CD4-positive, alpha-beta T cell treated with Interleukin-12 subunit alpha and Interleukin-12 subunit beta, for 1 hour (primary cell): ENCODE measurements at places on chromosomes 7 and 10.

GRCh38 chr10:14186245-14186644 is 144.5 kb downstream of the FRMD4A start:
- peak; percentile 9 for DNase-seq

DNA sequence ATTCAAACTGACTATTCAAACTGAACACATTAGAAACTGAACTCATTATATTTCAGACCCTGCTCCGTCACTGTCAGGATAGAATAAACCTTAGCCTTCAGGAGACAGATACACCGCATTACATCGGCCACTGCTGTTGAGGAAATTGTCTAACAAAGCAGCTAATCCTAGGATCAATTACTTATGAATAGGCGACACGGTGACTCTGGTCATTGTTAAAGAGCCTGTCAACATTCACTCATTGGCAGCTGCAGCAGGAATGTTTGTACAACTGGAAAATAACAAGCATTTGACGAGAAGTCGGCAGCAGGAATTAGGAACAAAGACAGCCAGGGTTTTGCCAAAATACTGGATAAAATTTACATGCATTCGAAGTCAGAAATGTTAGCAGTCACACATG is 112.0 kb upstream of the MKX start:
- DNase-seq: no peak

- DNase-seq: no peak
Observed at GRCh38 chr7:99644431-99644830, 27.7 kb downstream of the ZSCAN25 start.

- no peak for DNase-seq
Observed at GRCh38 chr10:127278001-127278400, 81.6 kb upstream of the INSYN2A start.

GRCh38 chr7:115816318-115816974 is 214.1 kb downstream of the TFEC start:
- DNase-seq: no peak

DNA sequence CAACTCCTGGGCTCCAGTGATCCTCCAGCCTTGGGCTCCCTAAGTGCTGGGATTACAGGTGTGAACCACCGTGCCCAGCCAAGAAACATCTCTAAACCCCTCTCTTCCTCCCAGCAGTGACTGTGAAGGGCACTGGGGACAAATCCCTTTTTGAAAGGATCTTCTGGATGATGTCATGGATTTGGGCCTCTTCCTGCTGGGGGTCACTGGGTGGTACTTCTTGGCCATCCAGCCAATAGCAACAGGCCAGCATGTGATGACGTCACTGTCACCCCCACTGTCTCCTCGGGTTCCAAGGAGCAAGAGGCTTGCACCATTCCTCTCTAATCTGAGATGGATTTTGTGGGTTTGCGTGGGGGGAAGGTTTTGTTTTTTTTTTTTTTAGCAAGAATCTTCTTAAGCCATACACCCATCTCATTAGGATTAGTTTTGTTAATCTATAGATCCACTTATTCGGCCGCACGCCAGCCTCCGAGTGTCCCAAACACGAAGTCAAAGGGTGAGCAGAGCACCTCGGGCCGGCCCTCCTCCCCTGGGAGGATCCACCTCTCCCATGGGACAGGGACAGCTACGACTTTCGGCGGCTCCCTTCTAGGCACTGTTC is 29.4 kb upstream of the TNRC18 start:
- no peak for DNase-seq

GRCh38 chr7:16264036-16264819 is 157.1 kb downstream of the CRPPA start:
- no peak for DNase-seq

DNA sequence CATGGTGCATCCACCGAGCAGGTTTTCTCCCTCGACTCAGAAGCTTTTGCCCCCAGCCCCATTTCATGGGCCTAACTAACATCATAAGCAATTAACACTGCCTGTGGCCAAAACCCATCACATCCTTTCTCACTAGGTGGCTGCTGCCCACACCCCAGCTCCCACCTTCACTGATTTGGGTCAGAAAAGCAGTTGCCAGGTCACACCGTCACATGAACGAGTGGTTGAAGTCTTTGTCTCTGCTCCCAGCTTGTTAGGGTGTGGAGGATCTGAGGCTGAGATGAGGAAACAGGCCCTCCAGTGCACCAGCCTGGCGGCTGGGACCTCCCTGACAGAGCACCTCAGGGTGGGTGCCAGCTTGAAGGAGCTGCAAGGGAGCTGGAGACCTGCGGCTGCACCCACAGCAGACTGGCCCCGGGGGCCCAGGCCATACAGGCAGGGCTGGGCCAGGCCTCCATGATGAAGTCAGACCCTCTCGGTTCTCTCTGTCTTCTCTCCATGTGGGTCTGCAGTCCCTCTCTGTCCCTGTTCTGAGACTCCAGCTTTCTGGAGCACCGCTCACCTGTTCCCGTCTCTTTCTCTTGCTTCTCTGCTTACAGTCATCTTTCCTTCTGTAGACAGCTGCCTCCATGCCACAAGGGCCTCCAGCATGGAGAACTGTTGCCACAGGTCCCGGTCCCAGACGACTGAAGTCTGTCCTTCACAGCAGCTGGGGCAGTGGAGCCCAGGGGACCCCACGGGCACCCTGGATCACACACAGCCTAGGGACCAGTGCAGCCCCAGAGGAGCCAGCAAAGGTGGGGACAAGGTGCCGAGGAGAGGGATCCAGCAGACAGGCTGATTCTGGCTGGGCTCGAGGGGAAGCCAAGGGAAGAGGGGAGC is 13.8 kb upstream of the INPP5A start:
- no peak for DNase-seq

- no peak for DNase-seq
Observed at GRCh38 chr7:127550247-127550646, 35.1 kb downstream of the GCC1 start.

DNA sequence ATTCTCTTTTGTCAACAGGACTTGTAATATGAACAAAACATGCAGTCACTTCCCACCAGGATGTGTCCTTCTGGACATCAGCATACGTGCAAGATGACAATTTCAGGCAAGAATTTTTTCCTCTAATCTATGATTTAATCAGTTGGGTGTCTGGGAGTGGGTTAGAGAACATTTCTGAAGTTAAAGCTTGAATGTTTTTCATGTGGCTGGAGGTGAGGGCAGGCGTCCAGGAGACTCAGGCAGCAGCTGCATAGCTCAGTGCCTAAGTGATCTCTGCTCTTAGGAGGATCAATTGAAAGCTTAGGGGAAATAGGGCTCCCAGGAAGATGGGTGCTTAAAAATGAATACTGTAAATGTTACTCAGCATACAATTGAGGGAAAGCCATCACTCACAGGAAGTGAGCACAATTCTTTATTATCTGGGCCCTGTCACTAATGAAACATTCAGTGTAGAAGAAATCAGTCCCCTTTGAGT is 457.6 kb upstream of the KLF6 start:
- DNase-seq: no peak

DNA sequence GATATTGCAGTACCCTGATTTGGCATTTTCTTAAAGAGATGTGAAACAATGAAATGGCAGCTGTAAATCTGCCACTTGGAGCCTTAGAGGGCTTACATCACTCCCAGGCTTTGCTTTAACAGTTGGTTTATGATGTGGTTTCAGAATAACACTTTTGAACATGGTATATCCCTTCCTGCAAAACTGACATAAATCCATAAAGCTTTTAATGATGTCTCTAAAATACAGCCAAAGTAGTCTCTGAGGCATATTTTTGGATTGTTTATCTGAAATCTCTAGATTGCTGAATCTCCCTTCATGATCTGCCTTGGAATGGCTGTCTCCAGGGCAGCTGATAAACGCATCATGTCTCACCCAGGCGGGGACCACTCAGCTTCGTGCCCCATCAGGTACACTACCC is 377.8 kb upstream of the C7orf33 start:
- no peak for DNase-seq

GRCh38 chr10:71752391-71753090 is 20.8 kb downstream of the VSIR start:
- DNase-seq: no peak

DNA sequence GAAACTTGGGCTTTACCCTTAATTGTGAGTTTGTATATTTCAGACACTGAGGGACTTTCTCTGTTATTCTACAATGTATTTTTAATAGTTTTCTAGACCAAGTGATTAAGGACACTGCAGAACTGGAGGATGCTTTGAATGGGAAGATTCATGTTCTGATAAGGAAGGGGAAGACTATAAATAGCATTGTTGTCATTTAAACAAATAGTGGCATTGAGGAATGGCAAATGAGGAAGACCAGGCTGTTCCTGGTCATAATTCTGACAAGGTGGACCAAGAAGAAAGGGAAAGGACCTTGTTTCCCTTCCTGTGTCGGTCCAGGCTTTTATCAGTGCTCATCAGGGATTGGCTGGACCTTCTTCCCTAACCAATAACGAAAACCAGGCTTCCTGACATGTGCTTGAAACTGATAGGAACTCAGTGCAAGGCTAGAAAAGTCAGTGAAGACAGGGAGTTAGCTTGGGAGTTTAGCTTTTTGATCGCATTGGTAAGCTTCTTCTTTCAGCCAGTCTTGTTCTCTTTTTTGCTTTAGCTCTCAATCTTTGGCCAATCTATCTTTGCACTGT is 116.2 kb downstream of the ITGA8 start:
- no peak for DNase-seq

- no peak for DNase-seq
Observed at GRCh38 chr10:69480068-69480412, 28.8 kb downstream of the TSPAN15 start.

DNA sequence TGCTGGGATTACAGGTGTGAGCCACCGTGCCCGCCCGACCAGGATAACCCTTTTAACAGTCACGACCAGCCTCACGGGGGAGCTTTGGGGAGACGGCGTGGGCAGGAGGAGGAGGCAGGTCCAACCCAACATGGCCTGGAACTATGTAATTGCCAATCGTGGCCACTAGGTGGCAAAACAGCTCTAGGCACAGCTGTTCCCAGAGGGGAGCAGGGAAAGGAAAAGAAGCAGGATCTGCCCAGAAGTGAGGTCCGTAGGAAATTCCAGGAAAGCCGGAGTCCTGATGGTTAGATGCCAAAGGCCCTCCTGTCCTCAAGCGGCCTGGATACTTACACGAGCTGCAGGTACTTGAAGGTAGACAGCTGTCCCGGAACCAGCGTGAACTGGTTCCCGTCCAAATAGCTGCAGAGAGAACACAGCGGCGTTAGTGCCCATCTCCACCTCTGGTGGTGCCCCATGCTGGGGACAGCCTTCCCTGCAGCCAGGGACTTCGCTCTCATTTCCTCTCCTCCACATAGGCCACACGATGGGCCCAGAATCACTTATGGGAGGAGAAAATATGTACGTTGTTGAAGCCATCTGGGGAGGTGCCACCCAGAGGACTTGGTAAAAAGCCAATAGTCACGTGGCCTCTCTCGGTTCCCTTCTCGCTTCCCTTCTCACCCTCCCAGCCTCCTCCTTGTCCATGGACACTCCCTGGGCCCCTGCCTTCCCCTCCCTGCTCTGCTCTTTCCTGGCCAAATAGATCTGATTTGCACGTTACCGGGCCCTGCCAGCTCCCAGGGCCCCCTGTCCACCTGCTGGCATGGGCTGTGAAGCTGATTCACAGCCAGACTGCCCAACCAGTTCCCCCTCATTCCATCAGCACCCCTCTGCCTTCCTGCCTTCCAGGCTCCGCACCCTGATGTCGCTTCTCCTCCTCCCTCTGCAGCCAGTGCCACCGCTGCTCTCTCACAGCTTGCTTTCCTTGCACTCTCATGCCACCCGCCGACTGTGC is 148.1 kb downstream of the SLIT1 start:
- DNase-seq: peak; percentile 68

DNA sequence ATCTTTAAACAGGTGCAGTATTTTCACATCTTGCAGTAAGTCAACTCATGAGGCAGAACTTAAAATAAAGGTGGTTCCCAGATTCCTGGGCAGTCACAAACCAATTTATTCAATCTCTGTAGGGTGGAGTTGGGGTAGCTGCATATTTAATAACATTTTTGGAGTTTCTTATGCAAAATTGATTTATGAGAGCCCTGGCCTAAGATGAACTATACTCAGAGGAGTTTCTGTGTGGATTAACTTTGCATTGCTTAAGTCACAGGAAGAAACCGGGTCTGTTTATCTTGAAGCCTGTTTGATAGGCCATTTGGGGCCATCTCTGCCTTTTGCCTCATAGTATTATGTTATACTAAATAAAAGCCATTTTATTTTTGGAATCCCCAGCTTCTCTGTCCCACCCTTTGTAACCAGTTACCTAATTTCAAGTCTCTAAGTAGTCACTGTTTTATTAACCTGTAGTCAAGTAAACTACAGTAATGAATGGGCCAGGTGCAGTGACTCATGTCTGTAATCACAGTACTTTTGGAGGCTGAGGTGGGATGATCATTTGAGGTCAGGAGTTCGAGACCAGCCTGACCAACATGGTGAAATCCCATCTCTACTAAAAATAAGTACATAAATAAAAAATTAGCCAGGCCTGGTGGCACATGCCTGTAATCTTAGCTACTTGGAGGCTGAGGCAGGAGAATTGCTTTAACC is 104.4 kb upstream of the FAM3C start:
- no peak for DNase-seq

DNA sequence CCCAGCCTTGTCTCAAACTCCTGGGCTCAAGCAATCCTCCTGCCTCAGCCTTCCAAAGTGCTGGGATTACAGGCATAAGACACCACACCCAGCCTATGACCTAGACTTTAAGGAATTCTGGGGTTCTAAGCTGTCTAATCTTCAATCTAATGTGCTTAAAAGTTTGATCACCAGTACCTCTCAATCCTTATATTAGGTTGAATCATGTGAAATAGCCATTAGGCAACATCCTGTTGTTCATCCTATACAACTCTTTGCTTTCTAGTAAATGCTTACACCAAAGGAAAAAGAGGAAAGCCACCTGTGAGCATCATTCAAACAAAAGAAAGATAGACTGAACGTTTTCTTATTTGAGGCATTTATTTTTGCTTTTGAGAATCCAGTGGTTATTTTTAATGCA is 56.0 kb downstream of the ATOH7 start:
- DNase-seq: no peak

GRCh38 chr7:151794508-151795167 is 82.3 kb downstream of the PRKAG2 start:
- no peak for DNase-seq

- DNase-seq: no peak
Observed at GRCh38 chr10:13637303-13637856, 50.6 kb downstream of the PRPF18 start.

GRCh38 chr10:33391611-33392465 is 57.4 kb upstream of the NRP1 start:
- no peak for DNase-seq

DNA sequence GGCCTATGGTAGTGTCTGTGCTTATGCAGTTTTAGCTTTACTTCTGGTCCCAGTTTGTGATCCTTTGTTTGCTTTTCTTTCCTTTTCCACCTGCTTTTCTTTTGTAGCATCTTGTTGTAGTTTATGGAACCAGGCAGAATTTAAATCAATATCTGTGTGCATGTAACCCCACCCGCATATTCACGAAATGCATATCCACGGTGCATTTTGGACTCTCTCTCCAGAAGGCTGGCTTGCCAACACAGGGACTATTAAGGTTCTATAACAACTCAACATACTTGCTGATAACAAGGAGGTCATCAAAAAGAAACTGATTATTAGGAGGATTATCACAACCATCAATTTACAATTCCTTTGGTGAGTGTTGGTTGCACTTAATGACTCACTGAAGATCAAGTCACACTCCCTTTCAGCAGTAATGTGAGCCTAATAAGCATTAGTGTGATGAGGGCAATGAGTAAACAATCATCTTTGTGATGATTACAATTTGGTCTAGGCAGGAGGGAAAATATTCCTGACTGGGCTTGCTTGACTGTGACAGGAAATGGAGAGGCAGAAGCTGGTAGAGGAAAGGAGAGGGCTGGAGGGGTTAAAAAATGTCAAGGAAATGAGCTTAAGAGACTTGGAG is 378.6 kb downstream of the REEP3 start:
- no peak for DNase-seq
